Activated CD8-positive, alpha-beta memory T cell treated with anti-CD3 and anti-CD28 coated beads for 1 hour (primary cell): ENCODE measurements at places on chromosomes 1 and 21.

- no peak for DNase-seq
These were observed 210.5 kb downstream of the LMO4 start for GRCh38 chr1:87539147-87539546.

GRCh38 chr1:238370599-238370998, 479.9 kb upstream of the ZP4 start:
- no peak for DNase-seq

DNA sequence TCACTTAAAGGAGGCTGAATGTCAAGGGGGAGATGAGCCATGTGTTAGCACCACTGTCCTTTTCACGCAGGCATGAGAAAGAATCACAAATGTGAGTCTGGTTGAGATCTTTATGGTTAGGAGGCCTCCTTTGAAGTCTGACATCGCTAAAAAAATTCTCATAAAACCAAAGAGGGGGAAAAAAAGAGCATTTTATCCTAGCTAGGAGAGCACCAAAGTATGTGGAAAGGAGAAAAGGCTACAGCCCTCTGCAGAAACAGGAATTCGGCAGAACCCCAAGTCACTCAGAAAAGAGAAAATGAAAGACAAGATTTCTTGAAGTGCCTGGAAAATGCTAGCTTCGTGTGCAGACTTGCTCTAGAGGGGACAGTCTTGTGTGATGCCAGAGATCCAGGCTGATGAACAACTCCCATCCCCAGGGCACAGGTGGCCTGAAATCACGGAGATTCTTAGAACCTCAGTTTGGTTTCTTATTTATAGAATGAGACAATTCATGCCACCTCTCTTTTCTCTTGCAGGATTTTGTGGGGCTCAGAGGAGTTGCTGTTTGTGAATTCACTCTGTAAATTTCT, 61.5 kb downstream of the RUNX1 start:
- no peak for DNase-seq

GRCh38 chr1:85911742-85912141, 203.5 kb upstream of the ZNHIT6 start:
- no peak for DNase-seq
